ENCODE measurements at places on chromosomes 1 and 21.

GRCh38 chr1:155073377-155074242, 5.0 kb upstream of the EFNA3 start:
- no peak for DNase-seq

DNA sequence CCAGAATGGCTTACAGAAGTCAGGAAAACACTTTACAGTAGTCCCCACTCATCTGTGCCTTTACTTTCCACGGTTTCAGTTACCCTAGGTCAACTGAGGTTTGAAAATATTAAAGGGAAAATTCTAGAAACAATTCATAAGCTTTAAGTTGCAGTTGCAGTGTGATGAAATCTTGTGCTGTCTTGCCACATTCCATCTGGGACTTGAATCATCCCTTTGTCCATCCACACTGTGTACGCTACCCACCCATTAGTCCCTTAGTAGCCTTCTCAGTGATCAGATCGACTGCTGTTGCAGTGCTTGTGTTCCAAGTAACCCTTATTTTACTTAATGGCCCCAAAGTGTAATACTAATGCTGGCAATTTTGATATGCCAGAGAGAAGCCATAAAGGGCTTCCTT, 30.5 kb downstream of the ZCCHC17 start:
- no peak for DNase-seq

GRCh38 chr1:245578771-245579170, 424.0 kb downstream of the KIF26B start:
- no peak for DNase-seq

DNA sequence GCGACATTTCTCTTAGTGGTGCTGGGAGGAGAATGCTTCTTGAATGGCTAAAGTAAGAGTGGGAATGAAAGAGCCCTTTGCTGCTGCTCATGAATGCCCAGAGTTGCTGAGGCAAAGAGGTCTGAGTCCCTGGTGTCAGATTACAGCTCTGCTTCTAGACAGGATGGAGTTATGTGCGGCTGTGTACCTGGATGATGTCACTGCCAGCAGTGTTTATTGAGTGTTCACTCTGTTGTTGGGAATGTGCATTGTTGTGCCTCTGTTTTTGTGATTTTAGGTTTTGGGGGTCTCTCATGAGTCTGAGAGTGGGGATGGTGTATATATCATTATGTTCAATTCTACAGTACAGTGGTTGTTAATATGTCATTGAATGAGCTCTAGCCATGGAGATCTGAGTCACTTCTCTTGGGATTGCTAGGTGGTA, 2.7 kb downstream of the CDC14A start:
- no peak for DNase-seq

DNA sequence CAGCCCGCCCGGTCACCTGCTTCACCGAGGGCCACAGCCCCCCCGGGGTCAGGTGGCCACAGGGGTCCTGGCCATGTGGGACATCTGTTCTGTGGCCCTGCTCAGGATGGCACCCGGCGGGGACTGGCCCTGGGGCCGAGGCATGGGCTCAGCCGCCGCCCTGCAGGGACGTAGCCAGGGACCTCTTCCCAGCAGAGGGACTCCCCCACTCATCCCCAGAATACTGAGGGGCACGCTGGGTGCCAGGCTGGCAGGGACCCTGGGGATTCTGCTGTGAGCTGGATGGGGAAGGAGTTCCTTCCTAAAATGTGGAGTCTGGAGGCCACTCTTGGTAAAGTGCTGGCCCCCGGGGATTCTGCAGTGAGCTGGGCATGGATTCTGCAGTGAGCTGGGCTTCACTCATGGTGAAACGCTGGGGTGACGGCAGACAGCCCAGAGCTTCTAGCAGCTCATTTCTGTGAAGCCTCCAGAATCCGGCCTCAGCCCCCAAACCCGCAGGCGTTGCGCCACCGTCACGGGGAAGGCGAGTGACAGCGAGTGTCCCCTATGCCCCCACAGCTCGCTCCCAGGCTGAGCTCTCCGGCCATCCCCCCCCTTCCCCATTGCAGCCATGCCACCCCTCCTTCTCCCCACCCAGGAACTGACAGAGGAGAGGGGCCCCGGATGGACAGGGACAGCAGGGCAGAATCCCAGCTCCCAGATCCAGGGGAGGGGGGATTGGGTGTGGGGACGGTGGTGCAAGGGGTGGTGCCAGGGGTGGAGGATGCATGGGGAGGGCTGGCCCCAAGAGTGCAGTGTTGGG, 1.4 kb downstream of the ITGB2 start:
- no peak for DNase-seq

- DNase-seq, result no peak
Observed at GRCh38 chr1:174912264-174912663, 87.5 kb upstream of the CACYBP start.

GRCh38 chr1:231933711-231934626, 307.4 kb downstream of the DISC1 start:
- no peak for DNase-seq

DNA sequence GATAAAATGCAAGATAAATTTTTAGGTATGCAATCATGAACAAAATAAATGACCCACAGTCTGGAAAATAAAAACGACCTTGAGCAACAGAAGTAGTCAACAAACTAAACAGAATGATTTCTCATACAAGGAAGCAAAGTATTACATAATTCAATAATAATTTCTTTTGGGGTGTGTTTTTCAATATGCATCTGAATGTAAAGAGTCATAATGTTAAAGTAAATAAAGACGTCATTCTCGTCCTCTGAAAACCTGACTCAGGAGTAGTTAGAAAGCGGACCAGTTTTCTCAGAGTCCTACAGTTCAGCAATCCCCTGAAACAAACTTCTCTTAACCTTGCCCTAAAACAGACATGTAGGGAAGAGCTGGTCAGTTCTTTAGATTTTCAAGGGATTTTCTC, 18.6 kb downstream of the CDC42BPA start:
- no peak for DNase-seq

- no peak for DNase-seq
Observed at GRCh38 chr1:63674238-63674864, 81.1 kb downstream of the PGM1 start.

DNA sequence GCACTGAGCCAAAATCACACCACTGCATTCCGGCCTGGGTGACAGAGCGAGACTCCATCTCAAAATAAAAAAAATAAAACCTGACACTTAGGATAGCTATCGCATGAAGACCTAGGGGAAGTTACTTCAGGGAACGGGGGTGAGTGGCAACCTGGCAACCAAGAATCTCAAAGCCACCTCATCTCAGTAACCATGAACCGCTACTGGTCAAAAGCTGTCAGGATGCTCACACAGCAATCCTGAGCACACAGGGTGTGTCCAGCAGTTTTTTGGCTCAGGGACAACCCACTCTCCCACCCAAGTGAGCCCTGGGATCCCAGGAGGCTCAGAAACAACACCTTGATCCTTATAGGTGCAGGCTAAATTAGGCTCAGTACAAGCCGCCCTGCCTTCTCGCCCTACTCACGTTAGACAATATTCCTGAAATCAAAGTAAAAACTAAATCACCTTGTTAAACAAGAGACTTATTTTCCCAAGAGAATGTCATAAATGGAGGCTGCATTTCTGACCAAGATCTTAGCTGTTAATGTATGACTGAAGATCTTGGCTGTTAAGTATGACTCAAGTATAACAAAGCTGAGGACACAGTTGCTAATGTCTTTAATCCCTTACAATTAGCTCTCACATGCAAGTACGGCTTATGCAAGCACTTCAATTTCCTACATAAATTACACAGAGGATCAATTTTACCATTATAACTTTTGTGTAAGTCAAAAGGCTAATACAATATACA, 48.3 kb upstream of the NADK start:
- no peak for DNase-seq

GRCh38 chr21:14530592-14530991, 15.5 kb downstream of the SAMSN1 start:
- DNase-seq, result no peak

DNA sequence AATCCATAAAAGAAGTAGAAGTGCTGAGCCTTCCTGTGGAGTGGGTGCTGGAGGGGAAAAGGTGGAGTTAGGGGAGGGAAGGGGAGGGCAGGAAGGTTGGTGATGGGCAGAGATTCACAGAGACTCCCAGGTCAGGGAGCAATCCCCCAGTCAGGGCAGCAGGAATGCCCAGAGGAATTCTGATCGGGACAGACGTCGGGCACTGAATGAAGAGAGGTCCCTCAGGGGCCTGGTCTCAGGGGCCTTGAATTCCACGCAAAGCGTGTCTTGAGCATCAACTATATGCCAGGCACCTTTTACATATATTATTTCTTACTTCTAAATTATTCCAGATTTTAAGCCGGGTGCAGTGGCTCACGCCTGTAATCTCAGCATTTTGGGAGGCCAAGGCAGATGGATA, 7.2 kb upstream of the PADI1 start:
- no peak for DNase-seq

DNA sequence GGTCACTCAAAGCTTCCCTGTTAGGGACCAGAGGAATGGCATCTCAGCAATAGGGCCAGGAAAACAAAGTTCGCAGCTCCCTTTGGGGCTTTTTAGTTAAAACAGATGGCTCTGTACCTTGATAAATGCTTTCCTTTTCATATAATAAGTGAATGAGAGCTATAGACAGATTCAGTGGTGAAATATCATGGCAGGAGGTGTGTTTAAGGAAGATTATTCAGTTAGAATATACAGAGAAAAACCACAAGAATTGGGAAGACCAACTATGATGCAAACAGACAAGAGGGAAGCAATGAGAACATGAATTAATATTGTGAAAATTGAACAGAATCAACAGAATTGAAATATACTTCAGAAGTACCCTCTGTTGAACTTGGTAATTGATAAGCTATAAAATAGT, 379.4 kb downstream of the PLPP3 start:
- DNase-seq, result no peak

DNA sequence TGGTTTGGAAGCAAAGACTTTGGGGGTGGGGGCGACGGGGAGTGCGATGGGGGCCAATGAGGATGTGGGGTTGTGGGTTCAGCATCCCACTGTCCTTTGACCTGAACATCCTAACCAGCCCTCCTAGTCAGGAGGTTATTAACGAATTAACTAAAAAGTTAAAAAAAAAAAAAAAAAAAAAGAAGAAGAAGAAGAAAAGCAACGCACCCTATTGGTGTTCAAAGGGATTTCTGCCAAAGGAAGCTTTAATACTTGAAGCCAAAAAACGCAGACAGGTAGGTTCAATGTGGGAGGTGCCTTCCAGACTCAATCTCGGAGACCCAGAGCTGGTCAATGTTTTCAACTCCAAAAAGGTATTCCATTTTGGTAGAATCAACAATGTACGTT, 2.2 kb downstream of the CLIC6 start:
- DNase-seq, result no peak

GRCh38 chr1:208029381-208030287, 118.7 kb upstream of the CD34 start:
- DNase-seq, result no peak

GRCh38 chr1:209490013-209490412, 93.5 kb upstream of the CAMK1G start:
- no peak for DNase-seq

DNA sequence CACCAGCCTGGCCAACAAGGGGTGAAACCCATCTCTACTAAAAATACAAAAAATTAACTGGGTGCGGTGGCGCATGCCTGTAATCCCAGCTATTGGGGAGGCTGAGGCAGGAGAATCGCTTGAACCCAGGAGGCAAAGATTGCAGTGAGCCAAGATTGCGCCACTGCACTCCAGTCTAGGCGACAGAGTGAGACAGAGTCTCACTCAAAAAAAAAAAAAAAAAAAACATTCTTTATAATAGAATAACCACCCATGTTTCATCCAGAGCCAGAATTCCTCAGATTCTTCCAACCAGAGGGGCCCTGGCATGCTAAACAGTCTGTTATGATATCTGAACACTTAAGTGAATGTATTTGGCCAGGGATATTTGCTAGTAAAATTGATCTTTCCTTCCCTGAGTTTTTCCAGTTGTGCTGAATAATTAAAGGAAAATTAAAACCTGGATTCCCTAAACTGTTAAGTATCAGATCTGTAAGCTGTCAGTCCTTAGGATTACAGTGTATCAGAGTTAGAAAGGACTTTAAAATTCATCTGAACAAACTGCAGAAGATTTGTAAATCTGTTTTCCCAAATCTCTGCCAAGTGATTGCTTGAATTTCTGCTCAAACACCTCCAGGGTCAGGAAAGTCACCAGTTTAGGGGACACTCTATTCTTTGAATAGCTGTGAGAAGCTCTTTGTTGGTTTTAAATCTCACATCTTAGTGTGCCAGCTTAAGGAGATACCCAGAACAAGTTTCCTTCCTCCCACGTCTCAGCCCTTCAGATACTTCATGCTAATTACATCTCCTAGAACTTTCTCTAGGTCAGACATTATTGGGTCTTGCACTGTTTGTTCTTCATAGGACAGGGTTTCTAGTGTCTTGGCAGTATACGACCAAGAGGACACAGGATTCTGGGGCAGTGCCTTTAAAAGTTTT, 84.6 kb upstream of the BMP8A start:
- DNase-seq, result no peak

- DNase-seq, result no peak
Observed at GRCh38 chr1:27342778-27343638, 1.2 kb downstream of the SYTL1 start.

GRCh38 chr1:63148825-63149645, 173.3 kb upstream of the FOXD3 start:
- no peak for DNase-seq

GRCh38 chr1:9079988-9080704, 10.7 kb upstream of the SLC2A5 start:
- DNase-seq, result no peak

DNA sequence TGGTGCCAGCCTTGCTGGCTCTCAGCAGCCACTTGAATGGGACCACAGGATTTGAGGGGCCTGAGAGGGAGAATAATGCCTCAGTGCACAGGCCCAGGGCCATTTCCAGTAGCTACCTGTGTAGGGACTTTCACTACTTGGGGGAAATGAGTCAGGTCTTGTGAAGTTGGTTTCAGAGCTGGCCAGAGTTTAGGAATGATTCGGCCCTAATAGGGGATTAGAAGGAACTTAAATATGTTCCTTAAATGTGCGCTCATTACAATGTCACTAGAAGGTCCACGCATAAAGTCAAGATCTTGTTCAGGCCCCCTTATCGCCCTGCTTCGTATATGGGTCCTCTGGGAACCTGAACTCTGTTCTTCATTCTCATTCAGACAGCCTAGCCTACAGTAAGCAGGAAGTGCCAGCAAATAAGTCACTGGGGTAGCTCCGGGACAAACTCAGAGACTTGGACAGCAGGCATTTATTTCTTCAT, 5.6 kb upstream of the AKR1A1 start:
- DNase-seq, result no peak

DNA sequence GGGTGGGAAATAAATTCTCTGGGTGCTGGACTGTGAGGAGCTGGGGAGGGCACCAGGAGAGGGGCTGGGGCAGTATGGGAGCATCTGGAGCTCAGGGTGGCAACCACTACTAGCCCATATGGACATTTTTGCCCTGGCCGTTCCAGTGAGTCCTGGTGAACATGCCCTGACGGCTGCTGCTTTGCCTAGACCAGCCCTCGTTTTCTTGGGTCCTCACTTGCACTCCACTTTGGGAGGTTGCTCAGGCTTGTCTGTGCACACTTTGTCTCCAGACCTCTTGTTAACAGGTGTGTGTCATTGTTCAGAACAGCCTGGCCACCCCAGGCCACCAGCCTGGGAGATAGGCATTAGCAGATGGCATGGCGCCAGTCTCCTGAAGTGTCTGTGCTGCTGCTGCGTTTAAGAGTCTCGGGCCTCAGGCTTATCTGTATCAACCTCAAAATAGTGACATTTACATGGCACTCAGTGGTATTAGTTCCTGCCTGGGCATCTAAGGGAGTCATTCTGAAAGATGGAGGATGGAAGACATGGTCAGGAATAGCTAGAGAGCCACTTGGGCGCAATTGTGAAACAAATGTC, 190.5 kb downstream of the PTPRU start:
- no peak for DNase-seq

Data from NCI-H1417 treated with DMSO at 0.1 percent for 48 hours (cell line).